Sigmoid colon (tissue), 7 donors: ENCODE measurements at places on chromosomes 6 and 20. TPM values are rescaled to one million over a fixed set of nuclear protein-coding genes. Genes with fewer than 3 reads are reported as not detected.

- peak; percentile 69 for DNase-seq
- no peaks in the 10 kb centered on the region for H3K4me1 ChIP-seq
- H3K27me3 ChIP-seq = no peaks in the 10 kb centered on the region
- no peak overlapping the region for H3K4me3 ChIP-seq
These were observed 57.9 kb upstream of the SSTR4 start for GRCh38 chr20:22977047-22977785.

DNA sequence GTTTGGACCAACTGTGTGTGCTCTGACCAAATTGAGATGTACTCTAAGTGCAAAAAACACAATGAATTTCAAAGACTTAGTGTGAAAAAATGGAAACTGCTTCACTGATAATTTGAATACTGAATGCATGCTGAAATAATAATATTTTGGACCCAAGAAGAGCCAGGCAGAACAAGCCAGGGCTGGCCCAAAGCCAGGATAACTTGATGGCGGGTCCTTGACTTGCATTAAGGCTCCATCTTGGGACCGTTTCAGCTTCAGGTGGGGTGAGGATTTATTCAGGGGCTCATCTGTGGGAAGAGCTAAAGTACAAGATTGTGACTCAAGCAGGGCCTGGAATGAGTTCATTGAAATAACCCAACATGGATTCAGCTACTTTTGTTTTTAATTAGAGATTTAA lies 921.9 kb downstream of the QKI start:
- no peaks in the 10 kb centered on the region for H3K4me1 ChIP-seq
- no peaks in the 10 kb centered on the region for H3K27me3 ChIP-seq
- H3K36me3 ChIP-seq = no peaks in the 10 kb centered on the region
- no peak for DNase-seq
- no peak overlapping the region for H3K4me3 ChIP-seq
- H3K27ac ChIP-seq = no peak overlapping the region

DNA sequence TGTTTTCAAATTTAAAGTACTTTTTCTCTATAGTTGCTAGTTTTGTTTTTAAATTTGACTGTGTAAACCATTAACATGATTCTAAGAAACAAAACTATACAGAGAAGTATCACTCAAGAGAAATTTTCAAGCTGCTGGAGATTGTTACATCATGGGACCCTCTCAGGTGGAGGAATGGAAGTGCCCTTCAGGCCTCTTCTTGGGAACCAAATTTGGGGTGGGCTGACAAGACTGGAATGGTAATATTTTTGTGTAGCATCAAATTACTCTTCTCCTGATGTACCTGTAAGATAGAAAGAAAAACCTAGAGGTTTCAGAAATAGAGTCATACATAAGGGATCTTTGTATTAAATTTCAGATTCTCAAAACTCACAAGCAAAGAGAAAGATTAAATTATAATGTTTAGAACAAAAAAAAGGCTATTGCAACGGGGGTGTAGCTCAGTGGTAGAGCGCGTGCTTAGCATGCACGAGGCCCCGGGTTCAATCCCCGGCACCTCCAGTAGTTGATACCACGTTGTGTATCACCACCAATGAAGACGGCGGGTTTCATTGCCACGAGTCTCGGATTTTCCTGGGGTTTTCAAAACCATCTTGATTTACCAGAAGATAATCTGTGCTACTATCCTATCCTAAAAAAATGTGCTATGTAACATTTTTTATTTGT lies 193.7 kb downstream of the GPX5 start:
- no peak overlapping the region for H3K4me3 ChIP-seq
- DNase-seq = no peak
- peaks cover 8% of the 10 kb centered on the region for H3K27me3 ChIP-seq
- no peak overlapping the region for H3K27ac ChIP-seq
- no peaks in the 10 kb centered on the region for H3K4me1 ChIP-seq

Gene PHACTR1
- 1.8 TPM for total RNA-seq

Gene ZNF831
- total RNA-seq = 0.27 TPM
